Activated CD4-positive, CD25-positive, alpha-beta regulatory T cell treated with anti-CD3 and anti-CD28 coated beads, Interleukin-2, amount 50 U/mL, for 72 hours (primary cell): ENCODE measurements at places on chromosomes 7 and 10.

GRCh38 chr7:116691664-116692063 lies 19.7 kb downstream of the MET start:
- DNase-seq, result no peak

DNA sequence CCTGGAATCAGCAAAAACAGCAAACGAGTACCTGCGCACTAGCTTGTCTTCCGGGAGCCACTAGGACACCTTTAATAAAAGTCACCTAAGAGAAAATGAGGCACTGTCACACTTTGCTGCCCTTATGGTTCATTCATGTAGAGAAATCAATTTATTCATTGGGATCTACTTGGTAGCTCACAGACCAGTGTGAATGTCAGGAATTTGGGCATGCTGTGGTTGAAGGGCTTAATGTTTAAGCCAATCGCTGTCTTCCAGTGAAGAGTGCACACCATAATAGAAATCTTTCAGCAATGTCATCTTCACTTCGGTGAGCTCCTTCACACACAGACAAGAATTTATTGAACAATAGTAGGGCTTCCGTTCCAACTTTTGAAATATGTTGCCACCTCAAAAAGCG lies 65.1 kb downstream of the MARCHF5 start:
- no peak for DNase-seq

DNA sequence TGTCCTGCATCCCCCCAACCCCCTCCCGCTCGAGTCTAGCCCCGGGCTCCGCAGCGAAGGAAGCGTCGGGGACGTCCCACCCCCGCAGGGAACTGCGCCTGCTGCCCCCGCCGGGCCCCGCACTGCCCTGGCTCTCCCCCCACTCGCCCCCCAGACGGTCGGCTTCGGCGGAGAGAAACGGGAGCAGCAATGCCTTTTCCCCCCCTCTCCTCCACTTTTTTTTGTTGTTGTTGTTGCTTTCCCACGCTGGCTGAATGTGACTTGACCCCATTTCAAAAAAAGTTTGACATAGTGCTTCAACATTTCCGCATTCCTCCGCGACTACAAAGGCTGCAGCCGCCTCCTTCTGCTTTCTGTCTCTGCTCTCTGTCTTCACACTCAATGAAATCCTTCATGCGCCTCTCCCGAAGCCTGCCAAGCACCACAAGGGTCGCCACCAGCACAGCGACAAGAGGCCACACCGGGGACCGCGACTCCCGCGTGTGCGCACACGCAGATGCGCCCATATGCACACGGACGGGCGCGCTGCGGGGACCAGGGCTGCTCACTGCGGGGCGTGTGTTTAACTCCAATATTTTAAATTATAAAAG lies 1.0 kb downstream of the CDK6 start:
- DNase-seq, result peak; percentile 64

DNA sequence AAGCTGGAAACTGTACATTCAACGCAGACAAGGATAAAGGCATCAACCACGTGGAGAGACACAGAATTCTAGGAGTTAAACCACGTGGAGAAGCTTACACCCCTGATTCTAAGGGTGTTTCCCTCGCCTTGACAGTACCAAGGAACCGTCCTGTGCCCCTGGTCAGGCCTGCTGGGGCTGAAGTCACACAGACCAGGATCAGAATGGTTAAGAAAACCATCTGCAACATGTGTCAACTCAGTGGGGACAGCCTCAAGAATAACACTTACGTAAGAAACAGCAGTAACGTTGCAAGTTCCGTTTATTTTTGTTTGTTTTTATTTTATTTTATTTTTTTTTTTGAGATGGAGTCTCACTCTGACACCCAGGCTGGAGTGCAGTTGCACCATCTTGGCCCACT lies 55.6 kb downstream of the CHST15 start:
- DNase-seq, result no peak

DNA sequence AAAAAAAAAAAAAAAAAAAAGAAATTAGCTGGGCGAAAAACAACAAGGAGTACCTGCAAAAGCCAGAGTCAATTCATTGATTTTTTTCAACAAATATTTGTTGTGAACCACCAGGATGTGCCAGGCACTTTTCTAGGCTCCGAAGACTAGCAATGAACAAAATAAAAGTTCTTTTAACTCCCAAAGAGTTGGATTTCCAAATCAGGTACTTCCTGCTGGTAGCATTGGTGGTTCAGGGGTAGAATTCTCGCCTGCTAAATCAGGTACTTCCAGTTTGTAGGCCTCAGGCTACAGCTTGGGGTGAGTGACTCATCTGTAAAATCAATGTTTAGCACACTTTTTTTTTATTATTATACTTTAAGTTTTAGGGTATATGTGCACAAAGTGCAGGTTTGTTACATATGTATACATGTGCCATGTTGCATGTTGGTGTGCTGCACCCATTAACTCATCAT lies 10.9 kb downstream of the PPA1 start:
- no peak for DNase-seq

- DNase-seq, result no peak
These were observed 472.9 kb upstream of the COBL start for GRCh38 chr7:51789489-51789888.

GRCh38 chr7:54778166-54778565 lies 19.2 kb upstream of the SEC61G start:
- no peak for DNase-seq

GRCh38 chr7:20316706-20317105 lies 14.0 kb upstream of the ITGB8 start:
- no peak for DNase-seq

- DNase-seq, result no peak
These were observed 267.3 kb upstream of the NPVF start for GRCh38 chr7:25495342-25496250.

- no peak for DNase-seq
These were observed 972.5 kb upstream of the CELF2 start for GRCh38 chr10:10044922-10045764.

DNA sequence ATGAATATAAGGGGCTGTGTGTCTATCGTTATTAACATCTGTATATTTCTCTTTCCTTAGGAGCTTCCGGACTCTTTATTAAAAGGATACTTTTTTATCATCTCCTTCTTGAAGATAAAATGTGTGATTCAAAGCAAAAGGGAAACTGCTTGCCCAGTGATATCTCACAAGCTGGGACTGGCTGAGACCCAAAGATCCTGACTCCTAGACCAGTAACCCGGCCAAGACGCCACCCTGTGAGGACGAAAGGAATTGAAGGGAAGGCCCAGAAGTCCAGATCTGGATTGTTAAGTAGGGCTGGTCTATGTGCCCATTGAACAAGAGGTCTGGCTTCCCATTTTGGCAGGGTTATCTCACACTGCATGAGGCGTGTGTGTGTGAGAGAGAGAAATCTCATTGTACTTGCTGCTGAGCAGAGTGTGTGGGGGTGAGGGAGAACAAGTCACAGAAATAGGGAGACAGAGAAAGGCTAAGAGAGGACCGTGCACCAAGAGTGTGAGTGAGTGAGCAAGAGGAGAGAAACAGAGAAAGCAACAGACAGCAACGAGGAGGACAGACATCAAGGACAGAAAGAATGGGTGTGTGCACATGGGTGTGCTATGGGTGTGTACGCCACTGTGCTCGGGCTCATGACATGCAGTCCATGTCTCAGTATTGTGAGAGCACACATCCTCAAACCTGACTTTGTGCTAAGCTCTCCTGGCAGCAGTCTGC lies 75.4 kb downstream of the PLXNA4 start:
- DNase-seq, result no peak

- no peak for DNase-seq
These were observed 74.0 kb upstream of the PODXL start for GRCh38 chr7:131630427-131630826.

DNA sequence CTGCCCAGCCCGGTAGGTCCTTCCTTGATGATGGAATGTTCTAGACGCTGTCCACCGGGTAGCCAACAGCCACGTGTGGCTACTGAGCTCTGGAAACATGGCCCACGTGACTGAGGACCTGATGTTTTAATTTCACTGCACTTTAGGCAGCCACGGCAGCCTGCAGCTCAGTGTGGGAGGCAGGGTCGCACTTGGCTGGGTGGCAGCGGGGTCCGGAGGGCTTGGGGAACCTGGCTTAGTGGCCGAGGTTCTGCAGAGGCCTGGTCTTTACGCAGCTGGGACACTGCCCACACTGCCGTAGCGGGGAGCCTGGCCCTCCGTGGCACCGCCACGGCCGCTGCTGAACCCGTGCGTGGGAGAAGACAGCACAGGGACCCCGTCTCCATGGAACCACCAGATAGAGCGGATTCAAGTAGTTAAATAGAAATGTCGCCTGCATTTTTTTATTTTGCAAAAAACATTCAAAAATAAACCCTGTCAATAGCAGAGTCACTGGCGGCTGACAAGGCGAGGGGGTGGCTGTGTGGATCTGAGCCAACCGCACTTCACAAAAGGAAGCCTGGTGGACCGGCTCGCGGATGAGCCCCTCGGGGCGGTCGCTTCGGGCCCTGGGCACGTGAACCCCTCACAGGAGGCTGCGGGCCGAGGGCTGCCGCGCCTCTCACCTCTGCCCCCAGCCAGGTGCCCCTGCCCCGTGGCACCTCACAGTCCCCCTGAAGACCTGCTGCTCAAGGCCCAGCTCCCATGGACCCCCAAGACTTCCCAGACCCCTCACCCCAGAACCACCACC lies 25.6 kb upstream of the UTF1 start:
- no peak for DNase-seq

GRCh38 chr10:132677473-132678227 lies 108.3 kb downstream of the NKX6-2 start:
- no peak for DNase-seq

- no peak for DNase-seq
These were observed at the start of gene GRM3 for GRCh38 chr7:86643561-86644281. Gene GRM3 (plus strand): TSS chr7:86643909. CDS start chr7:86765146, 121,237 bp downstream.

- no peak for DNase-seq
These were observed 3.5 kb downstream of the ANTXRL start for GRCh38 chr10:46290101-46290886.

DNA sequence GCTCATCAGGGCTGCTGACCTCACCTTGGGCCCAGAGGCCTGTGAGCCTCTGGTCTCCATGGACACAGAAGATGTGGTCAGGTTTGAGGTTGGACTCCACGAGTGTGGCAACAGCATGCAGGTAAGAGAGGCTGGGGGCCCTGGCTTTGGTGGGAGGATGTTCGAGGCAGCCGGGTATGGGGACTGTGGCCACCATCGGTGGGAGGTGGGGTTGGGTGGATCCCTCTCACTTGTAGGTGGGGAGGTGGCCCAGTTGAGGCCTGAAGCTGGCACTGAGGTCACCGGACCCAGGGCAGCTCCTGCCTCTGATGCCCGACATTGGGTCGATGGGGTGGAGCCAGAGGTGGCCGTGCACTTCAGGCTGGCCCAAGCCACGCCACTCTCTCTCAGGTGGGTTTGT lies 406 bp downstream of the ZP3 start:
- DNase-seq, result no peak

GRCh38 chr7:138608275-138608674 lies 92.9 kb downstream of the SVOPL start:
- no peak for DNase-seq

DNA sequence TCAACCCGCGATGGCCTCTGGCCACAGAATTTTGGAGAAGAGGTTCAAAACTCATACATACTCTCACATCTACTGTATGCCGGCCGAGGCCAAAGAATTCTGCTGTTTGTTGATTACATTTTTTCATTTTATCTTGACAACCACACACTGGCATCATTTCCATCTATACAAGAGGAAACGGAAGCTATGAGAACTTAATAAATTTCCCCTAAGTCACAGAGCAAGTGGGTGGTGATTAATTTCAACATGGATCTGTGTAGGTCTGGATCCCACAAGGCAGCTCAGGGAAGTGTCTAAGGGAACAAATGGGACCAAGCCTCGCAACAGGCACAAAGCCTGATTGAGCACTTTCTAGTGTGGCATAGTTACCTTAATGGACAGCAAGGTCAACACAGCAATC lies 18.0 kb downstream of the ELMO1 start:
- no peak for DNase-seq

- peak; percentile 41 for DNase-seq
These were observed 527 bp upstream of the HERPUD2 start for GRCh38 chr7:35695473-35695850.

- no peak for DNase-seq
These were observed 285.5 kb downstream of the TCF7L2 start for GRCh38 chr10:113235508-113235907.

DNA sequence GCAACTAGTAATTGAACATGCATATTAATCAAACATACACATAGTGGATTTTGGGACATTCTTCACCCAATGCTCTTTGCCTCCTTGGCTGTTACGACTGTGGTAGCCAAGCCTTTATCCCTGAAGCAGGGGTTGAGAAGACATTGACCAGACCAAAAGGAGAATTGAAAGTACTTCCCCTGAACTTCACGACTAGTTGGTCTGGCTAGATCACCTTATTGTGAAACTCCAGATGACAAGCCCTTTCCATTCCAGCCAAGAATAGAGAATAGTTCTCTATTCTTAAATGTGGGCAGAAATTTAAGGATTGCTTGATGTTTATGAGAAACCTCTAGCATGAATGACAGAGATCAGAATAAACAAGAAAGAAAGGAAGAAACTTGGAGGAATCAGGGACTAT lies 97.0 kb downstream of the LRMDA start:
- no peak for DNase-seq

DNA sequence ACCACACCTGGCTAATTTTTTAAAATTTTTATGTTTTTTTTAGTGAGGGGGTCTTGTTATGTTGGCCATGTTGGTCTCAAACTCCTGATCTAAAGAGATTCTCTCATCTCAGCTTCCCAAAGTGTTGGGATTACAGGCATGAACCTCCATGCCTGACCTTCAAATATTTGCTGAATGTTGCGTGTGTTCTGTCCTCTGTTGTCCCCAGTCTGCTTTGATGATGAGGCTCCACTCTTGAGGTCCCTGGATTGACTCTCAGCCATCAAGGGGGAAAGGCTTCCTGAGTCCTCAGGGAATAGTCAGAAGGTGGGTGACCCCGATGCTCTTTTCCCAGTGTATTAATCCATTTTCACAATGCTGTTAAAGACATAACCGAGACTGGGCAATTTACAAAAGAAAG lies 26.0 kb downstream of the LYZL2 start:
- no peak for DNase-seq

DNA sequence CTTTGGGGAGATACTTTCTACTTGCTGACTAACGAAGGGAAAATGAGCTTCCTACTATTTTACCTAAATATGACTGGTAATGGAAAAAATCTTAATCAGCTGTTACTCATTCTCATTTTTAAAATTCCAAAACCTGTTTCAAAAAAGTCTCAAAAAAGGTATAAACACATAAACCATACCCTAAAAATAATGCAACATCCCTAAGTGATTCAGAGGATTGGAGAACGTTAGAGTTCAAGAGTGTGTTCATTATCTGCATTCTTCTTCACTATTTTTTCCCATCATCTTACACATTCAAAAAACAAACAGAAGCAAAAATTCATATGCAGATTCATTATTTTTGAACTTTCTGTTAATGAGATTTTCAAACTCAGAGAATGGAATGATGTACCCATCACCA lies 150.4 kb upstream of the GNAI1 start:
- no peak for DNase-seq

GRCh38 chr10:49167425-49168170 lies 20.6 kb downstream of the TMEM273 start:
- DNase-seq, result no peak
